ENCODE measurements at places on chromosomes 1 and 21.

DNA sequence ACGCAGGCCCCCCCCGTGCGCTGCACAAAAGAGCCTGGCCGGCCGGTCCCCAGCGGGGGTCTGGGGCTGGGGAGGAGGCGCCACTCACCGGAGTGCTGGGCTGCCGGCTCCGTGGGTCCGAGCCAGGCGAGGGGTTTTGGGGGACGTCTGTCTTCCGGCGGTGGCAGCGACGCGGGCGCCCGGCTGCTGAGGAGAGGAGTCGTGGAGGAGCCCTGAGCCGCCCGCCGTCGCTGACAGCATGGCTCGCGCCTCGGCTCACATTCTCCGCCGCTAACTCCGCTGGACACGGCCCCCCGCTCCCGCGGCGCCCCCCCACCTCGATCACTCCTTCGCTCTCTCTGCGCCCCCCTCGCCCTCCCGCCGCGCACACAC is 649 bp downstream of the AHDC1 start:
- DNase-seq: no peak

DNA sequence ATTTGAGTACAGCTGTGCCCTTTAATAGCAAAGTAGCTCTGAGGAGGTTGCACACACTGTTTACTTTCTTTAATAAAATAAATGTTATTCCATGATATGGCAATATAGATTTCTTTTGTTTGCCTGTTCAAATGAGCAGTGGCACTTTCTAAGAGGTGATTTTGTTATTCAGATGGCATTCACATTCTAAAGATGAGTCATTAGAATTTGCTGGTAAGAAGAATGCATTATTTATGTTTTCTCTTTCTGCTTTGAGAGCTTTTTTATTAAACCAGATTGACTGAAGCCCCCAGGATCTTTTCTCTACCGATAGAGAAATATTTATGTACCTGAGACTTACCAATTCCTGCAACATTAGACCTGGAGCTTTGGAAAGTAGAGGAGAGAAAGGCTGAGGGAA is 11.2 kb upstream of the LEPR start:
- DNase-seq: no peak

DNA sequence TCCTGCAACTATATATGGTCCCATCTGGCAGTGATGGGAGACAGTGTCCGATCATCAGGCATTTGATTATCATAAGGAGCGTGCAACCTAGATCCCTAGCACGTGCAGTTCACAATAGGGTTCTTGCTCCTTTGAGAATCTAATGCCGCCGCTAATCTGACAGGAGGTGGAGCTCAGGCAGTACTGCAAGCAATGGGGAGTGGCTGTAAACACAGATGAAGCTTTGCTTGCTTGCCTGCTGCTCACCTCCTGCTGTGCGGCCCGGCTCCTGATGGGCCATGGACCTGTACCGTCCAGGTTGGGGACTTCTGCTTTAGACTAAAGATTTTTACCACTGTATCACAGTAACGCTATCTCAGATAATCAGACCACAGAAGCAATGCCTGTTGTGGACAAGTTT is 63.8 kb downstream of the TGFB2 start:
- DNase-seq: no peak

- no peak for DNase-seq
Observed at GRCh38 chr1:41608211-41608610, 123.7 kb upstream of the EDN2 start.

DNA sequence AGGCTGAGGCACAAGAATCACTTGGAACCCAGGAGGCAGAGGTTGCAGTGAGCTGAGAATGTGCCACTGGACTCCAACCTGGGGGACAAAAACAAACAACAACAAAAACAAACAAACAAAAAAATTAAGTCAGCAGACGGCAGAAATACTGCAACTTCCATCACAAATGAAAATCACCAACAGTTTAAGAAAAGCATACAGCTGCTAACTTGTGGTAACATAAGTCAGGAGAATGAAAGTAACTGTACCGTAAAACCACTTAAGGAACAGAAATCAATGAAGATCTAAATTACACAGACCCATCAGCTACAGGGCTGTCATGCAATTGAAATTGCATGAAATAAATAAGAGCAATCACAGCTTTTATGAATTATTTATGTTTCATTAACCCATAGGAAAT is 25.0 kb downstream of the MCOLN2 start:
- DNase-seq: no peak

- no peak for DNase-seq
Observed at GRCh38 chr1:50700214-50700613, 259.9 kb downstream of the FAF1 start.
